CD8-positive, alpha-beta memory T cell (primary cell): ENCODE measurements at places on chromosomes 6 and 20.

- no peaks in the 10 kb centered on the region for H3K27me3 ChIP-seq
- no peaks in the 10 kb centered on the region for H3K4me1 ChIP-seq
- H3K27ac ChIP-seq, result no peak overlapping the region
- no peaks in the 10 kb centered on the region for H3K36me3 ChIP-seq
These were observed 42.0 kb upstream of the DSN1 start for GRCh38 chr20:36815454-36816091.

DNA sequence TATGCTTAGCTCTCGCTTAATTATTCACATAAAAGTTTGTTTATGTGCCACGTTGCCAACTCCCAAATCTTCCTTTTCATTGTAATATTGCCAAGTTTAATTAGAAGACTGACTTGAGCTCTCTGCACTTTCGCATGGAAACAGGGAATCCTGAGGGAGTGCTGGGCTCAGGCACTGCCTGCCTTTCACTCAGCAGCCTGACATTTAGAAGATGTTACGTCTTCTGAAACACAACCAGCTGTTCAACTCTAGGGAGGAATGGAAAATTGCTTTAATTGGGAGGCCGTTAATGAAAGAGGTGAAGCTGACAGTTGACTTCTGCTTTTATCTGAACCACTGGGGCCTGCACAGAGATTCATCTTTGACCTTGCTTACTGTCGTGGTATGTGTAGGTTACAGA, 77.4 kb upstream of the MTHFD1L start:
- no peak for DNase-seq
- H3K4me3 ChIP-seq, result no peak overlapping the region
- no peaks in the 10 kb centered on the region for H3K27me3 ChIP-seq

DNA sequence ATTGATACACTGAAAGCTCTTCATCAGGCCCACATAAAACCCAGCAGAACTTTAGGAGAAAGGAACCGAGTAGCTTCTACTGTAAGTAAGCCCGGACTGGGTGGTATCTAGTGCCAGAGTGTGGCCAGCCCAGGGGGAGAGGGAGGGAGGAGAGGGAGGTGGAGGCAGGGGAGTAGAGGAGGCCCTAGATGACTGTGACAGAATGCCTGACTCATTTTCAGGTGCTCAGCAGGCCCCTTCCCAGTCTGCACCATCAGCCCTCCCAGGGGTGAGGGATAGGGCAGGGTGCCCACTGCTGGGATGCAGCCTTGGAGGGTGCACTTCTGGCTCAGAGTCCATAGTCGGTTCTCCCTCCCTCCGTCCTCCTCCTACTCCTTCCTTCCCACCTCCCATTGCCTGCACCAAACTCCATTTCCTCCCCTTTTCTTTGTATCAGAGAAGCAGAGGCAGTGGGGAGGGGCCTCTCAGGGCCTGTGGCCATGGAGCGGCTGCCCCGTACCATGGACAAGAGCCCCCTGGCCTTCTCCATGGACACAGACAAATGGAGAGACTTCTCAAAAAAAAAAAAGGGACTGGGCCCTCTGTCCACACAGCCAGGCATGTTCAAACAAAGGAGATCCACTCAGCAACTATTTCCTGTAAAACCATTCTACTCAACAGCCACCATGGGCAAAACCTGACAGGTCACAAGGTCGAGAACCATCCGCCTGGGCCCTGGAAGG, 184.9 kb upstream of the SNX9 start:
- H3K4me1 ChIP-seq, result no peaks in the 10 kb centered on the region
- H3K27ac ChIP-seq, result no peak overlapping the region

DNA sequence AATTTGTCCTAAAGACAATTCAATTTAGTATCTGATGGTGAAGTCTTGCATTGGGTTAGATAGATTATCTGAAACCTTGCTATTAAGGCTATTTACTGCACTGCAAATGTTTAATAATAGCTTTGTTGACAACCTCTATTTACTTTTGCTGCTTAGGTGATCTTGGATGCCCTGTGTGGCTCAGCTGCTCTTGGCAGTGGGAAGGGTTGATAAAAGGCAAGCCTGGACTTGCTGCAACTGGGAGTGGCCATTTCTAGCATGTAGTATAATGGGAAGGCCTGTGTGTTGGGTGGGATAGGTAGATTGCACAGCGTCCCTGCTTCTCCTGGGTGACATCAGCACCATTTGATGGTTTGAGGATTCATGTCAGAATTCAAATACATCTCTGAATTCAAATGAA, 49.1 kb downstream of the ARMC2 start:
- H3K27me3 ChIP-seq, result no peaks in the 10 kb centered on the region
- H3K4me1 ChIP-seq, result peaks cover 51% of the 10 kb centered on the region
- no peaks in the 10 kb centered on the region for H3K36me3 ChIP-seq
- no peak for DNase-seq

DNA sequence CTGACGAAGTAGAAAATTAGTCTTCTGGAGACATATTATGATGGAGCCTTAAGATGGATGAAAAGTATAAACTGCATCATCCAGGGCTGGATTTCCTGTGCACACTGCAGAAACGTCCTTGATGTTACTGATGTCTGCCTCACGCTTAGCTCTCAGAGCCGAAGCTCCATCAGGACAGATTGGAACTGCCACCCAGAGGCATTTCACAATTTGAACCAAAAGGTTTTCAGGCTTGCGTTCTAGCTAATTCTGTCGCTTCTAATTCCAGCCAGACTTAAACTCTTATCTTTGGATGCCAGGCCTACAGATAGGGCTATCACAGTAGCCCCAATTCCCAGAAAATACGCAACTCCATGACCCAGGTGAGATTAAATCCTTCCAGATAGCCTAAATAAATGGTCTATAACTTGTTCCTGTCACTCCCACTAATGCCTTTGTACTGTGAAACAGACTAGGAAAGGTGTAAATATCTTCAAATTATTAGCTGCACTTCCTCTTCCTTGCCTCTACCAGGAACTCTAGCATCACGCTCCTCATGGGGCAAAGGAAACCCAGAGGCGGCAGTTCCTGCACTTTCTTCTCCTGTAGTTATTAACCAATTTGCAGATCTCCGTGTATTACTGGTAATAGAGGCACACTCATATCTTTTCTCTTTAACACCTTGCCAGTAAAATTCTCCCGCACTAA, 634.6 kb downstream of the PRKN start:
- H3K27me3 ChIP-seq, result no peaks in the 10 kb centered on the region
- H3K36me3 ChIP-seq, result no peaks in the 10 kb centered on the region
- H3K4me1 ChIP-seq, result no peaks in the 10 kb centered on the region
- no peak overlapping the region for H3K4me3 ChIP-seq

- peaks cover 14% of the 10 kb centered on the region for H3K27me3 ChIP-seq
- H3K4me1 ChIP-seq, result no peaks in the 10 kb centered on the region
- no peak overlapping the region for H3K27ac ChIP-seq
- DNase-seq, result peak; percentile 19
- H3K36me3 ChIP-seq, result no peaks in the 10 kb centered on the region
- peak overlapping the region; percentile 66 for H3K4me3 ChIP-seq
These were observed 719 bp upstream of the EDN1 start for GRCh38 chr6:12289365-12289919.

DNA sequence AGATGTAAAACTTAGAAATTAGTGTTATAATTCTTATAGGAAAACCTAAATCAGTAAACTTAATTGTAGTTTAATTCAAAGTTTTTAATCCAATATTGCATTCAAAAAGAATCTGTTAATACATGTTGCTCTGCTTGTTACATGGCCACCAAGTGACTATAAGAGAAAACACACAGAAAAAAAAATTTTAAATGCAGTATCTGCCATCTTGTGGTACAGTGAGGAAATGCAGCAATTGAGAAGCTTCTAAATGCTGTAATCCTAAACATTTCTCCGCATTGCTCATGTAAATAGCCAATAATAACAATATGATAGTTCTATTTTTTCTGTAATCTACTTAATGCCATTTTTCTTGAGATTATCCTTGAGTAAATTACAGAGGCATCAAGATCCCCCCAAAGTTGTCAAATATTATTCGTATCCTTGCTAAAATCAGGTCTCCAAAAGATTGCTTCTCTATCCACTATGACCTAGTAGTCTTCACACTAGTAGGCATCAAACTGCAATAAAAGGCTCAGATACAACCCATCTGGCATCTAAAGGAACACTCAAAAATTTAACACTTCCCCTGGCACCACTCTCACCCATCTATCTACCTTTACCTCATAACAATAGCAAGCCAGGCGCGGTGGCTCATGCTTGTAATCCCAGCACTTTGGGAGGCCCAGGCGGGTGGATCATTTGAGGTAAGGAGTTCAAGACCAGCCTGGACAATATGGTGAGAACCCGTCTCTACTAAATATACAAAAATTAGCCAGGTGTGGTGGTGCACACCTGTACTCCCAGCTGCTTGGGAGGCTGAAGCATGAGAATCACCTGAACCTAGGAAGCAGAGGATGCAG, 34.6 kb downstream of the HDAC2 start:
- no peaks in the 10 kb centered on the region for H3K4me1 ChIP-seq
- no peak overlapping the region for H3K27ac ChIP-seq
- no peak for DNase-seq
- H3K36me3 ChIP-seq, result no peaks in the 10 kb centered on the region
